CD8-positive, alpha-beta memory T cell (primary cell): ENCODE measurements at places on chromosomes 1 and 21.

GRCh38 chr1:109216662-109217061 lies 2.9 kb downstream of the SARS1 start:
- no peak for DNase-seq

GRCh38 chr1:213345621-213346020 lies 294.6 kb downstream of the RPS6KC1 start:
- DNase-seq = no peak

DNA sequence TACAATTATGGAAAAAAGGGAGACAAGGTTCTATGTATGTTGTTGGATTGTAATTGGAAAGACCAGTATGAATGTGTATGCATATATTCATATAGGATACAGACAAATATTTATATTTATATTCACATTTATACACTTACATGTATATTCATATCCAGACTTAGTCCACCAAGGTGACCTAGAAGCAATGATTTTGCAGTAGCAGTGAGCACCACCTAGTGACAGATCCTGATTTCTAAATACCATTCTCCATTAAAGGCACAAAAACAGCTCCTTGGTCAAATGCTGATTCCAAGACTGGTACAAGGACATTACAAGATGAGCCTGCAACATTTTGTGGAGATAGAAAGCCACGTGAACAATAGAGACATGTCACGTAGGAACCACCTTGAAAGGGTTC lies 153.4 kb downstream of the SDCCAG8 start:
- no peak for DNase-seq

- DNase-seq = no peak
Measured at GRCh38 chr1:169670836-169671235, 40.6 kb downstream of the SELL start.

DNA sequence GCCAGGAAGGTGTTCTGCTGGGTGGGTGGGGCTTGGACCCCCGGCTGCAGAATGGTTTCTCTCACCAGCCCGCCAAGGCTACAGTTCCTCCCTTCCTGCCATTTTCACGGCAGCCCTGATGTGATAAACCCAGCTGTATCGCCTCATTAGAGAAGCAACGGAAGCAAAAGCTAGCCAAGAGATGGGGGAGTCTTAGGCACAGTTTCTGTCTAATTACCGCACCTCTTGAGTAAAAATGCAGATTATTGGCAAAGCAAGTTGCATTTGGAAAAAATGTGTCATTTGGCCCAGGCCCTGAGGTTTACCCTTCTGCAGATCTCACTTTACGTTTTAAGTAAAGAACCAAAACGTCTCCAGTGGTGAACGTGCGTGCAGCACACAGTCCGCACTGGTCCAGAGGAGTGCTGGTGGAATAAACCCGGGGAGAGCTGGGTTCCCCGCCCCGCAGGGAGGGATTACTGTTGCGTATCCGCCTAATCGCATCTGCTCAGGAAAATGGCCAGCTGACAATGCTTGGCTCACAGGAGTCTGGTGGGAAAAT lies 109.9 kb downstream of the GALNT2 start:
- DNase-seq = no peak

DNA sequence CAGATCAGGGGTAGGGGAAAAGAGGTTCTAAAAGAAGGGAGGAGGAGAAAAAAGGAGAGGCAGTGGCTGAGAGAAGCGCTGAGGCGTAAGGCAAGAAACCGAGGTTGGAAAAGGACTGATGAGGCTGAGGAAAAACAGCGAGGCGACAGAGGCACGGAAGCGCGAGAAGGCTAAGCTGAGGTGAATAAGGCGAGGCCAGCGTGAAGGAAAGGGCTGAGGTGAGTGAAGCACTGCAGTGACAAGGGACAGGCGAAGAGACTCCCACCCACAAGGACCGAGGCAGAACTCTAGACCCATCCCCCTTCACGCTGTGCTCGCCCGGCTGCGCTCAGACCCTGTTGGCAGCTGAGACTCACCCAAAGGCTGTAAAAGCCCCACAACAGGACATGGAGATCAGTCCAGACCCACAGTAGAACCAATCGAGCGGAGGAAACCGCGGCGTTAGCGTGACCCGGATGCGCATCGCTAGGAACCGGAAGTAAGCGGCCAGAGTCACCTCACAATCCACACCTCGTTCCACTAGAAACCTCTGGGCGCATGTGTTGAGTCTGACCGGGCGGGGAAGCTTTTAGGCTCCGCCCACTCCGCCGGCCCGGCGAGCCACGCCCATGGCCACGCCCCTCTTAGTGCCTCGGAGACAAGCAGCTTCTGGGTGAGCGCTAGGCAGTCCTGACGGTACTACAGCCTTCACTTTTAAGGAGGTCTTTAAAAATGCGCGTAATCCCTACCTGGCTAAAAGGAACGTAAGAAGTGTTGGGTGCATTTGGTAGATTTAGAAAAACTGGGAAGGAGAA lies at the start of gene EYA3:
Gene EYA3 (minus strand): TSS at position 443 of the 794 bp plus-strand sequence. CDS start 30,584 bp downstream, outside the sequence.
- peak; percentile 99 for DNase-seq

- no peak for DNase-seq
Measured at GRCh38 chr1:213570487-213570886, 417.3 kb upstream of the PROX1 start.

DNA sequence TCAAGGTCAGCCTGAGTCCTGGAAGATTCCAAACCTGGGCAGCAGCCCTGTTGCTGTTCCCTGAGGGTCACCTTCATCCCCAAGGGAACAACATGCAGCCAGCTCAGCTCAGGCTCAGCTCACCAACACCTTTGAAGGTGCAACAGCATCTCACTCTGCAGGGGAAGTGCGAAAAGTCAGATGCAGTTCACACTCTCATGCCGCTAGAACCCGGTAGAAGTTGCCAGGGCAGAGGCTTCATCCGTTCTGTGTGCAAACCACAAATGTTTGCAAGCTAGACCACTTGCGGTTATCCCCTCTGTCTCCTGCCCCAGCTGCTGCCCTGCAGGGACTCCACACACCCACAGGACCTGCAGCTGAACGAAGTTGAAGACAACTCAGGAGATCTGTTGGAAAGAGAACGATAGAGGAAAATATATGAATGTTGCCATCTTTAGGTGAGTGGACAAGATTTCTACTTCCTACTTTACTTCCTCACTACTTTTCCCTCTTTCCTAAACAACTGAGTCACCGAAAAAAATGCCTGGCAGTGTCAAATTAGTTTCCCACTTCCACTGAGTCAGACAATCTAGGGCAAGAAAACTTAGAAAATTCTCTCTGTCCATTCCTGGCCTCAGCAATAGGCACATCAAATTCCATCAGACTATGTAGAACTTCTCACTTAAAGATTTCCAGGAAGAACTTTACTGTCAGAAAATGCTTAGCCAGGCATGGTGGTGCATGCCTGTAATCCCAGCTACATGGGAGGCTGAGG lies 1.8 kb upstream of the FCRL6 start:
- DNase-seq = peak; percentile 15

GRCh38 chr1:19529664-19530063 lies 44.3 kb upstream of the CAPZB start:
- DNase-seq = no peak

DNA sequence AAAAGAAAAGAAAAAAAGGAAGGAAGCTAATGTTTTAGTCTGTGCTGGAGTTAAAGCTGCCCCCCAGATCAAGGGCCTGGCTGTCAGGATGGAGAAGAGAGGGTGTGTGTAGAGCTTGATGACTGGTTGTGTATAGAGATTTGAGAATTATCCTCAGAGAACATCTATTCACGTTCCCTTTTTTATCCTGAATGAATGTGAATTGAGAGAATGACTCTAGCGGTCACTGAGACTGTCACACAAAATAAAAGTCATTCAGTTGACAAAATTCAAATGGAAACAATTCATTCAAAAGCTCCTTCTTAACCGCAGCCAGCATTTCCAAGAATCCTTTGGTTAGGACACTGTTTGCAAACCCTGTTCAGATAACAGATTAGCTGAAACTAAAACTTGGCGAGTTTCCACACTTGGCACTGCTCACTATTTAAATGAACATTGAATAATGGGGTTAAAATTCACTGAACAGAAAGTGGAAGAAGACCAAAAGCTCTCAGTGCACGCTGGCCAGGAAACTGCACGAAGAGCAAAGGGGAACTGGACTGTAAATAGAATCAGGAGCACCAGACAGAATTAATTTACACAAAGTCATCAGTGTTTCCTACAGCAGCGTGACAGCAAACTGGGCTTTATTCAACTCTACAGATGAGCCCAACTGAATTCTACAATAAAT lies 13.6 kb upstream of the FAM89A start:
- no peak for DNase-seq

DNA sequence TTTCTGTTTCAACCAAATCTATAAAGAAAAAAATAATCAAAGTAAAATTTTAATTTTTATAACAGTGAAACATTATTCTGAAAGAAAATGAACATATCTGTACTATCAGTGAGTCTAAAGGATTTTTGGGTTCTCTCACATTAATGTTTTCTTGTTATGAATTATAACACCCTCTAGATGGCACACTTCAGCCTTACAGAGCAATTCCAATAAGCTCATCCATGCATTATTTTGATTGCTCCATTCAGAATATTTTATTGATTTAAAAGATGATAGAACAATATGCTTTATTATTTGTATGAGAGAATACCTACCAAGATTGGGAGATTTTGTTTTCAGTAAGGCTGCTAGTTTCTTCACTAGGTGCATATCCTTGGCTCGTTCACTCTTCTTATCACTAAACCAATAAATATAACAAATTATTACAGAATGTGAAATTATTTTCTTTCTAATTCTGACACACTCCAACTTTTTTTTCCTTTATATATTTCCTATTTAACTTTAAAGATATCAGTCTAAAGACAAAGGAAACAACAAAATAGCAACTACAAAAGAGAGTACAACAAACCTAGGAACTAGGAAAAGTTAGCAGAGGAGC lies 82.4 kb downstream of the RAB3GAP2 start:
- no peak for DNase-seq

DNA sequence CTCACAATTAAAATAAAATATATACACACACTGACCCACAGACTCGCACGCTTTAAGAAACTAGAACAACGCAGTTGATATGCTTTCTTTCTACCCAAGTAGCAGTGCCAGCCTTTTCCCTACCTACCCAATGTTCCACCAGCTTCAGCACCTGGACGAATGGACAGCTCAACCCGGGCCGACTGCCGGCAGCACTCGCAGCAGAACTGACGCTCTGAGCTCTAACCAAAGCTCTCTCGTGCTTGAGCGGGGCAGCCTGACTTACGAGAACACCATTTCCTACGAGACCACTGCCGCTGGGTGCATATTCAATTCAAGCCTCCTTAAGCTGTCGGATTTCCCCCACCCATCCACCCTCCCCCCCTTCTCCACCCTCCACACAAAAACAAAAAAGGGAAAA lies 127.4 kb upstream of the DPYD start:
- peak; percentile 47 for DNase-seq

- DNase-seq = no peak
Measured at GRCh38 chr21:31623664-31624063, 35.8 kb upstream of the SOD1 start.

DNA sequence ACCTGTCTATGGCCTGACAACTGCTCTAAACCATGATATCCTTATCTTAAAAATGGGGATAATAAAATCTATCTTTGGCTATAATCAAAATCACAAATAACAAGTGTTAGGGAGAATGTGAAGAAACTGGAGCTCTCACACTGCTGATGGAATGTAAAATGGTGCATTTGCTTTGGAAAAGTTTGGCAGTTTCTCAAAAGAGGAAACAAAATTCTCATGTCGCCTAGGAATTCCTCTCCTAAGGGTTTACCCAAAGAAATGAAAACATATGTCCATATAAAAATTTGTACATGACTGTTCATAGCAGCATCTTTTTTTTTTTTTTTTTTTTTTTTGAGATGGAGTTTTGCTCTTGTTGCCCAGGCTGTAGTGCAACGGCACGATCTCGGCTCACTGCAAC lies 64.3 kb downstream of the ZNF281 start:
- no peak for DNase-seq

DNA sequence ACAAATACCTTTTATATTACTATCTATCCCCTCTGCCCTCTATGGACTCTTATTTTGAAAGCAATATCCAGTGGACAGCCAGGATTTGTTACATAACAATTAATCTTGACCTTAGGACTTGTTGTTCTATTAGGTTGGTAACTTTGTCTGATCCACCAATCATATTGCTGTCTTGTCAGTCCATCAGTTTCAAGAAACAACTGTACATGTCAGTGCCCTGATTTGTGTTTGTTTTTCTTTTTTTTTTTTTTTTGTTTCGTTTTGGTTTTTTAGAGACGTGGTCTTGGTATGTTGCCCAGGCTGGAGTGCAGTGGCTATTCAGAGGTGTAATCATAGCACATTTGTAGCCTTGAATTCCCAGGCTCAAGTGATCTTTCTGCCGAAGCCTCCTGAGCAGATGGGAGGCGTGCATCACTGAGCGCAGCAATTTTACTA lies 1.5 kb upstream of the SCP2 start:
- no peak for DNase-seq

GRCh38 chr21:17466166-17466565 lies 46.7 kb upstream of the CXADR start:
- DNase-seq = no peak

- no peak for DNase-seq
Measured at GRCh38 chr1:51044834-51045233, 57.2 kb upstream of the C1orf185 start.

- no peak for DNase-seq
Measured at GRCh38 chr1:78526496-78526895, 35.7 kb downstream of the PTGFR start.

DNA sequence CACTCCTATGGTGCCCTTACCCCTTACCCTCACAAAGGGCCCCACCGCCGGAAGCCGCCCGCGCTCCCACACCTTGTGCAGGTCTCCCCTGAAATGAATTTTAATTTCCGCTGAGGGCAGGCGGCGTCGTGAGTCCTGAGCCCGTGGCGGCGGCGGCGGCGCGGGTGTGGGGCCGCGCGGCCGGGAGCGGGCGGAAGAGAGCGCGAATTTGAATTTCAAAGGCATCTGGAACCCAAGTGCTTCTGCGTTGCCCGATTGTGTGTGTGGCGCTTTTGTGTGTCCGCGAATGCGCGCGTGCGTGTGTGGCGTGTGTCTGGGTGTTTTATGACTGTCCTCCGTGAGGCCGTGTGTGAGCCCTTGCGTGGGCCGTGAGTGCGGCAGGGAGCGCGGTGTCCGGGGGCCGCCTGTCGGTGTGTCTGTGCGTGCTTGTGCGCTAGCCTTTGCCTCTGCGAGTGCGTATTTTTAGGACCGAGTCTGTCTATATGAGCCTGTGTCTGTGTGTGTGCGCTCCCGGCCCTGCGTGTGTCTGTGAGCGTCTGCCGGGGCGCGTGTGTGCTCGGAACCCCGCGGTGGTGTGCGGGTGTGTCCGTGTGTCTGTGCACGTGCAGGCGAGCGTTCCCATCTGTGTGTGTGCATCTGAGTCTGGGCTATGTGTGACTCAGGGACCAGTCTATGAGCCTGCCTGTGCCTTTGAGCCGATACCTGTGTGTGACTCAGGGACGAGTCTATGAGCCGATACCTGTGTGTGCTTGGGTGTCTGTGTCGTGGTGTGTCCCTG lies 7.9 kb upstream of the ADGRB2 start:
- no peak for DNase-seq

DNA sequence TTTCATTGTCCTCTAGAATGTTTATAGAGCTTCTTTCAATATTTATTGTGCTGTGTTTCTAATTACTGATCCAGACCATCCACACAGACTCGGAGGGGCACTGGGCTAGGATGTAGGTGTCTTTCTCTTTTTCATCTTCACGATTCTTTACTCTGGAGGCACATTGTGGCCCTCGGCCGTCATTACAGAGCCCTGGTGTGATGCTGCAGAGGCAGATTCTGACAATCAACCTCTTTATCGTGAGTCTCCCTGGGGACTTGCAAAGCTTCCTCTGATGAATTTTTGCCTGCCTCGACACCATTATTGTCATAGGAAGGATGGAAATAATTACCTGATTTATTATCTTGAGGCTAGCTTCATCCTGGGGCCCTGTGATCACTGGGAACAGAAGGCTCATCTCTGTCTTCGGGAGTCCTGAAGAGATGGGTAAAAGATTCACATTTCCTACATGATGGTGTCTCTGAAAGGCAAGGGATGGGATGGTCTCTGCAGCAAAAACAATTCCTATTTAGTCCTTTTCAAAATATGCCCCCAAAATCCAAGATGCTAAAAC lies 89.4 kb downstream of the SEC16B start:
- no peak for DNase-seq
